ENCODE measurements at places on chromosomes 1 and 21.

GRCh38 chr1:1391225-1391624 is 7.9 kb downstream of the CCNL2 start:
- DNase-seq: no peak

GRCh38 chr1:208059409-208060001 is 148.6 kb upstream of the CD34 start:
- no peak for DNase-seq

DNA sequence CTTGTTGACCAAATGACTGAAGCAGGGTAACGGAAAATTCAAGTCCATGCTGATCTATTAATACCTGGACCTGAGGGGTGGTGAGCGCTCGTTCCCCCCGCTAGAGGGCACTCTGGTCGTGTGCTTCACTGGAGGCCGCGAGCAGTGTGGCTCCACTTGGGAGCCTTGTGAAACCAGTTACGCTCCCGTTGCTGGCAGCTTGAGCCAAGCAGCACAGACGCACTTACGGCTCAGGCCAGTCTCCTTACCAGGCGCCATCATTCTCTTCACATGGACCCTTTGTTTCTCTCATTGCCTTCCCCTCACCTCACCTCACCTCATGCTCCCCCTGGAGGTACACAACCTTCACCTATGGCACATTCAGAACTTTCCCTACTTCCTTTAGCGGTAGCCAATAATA is 49.7 kb upstream of the TSPAN2 start:
- peak; percentile 39 for DNase-seq

DNA sequence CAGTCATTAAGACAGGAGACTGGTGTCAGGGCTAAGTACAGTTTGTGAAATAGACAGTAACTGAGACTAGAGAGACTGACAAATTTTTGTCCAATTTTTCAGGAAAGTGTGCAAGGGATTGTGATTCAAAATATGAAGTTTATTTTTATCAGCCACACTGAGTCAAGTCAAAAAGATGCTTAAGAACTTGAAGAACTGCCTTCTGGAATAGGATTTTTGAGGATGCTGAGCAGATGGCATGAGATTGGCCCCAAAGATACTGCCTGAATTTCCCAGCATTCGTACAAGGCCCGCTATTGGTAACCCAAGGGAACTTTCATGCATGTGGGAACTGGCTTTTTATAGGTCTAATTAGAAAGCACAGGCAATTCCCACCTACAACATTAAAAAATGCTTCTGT is 610.0 kb downstream of the LMO4 start:
- no peak for DNase-seq

DNA sequence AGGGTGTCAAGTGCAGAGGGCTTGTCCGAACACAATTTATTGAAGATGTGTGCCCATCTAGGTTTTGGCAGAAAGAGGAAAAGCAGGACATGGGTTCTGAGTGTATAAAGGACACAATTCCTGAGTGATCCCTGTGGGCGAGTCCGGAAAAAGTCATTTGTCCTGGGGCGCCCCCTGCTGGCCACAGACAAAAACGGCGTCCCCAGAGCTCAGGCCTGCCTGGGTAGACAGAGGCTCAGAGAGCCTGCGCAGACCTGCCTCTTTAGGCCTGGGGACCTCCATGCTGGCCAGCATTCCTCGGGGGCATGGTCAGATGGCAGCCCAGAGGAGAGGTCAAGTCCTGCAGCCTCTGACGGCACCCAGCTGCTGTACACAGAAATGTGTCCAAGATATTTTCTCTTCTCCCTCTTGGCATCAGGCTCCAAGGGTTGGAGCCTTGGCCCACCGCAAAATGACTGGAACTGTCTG is 65.5 kb upstream of the LRP8 start:
- DNase-seq: peak; percentile 60

DNA sequence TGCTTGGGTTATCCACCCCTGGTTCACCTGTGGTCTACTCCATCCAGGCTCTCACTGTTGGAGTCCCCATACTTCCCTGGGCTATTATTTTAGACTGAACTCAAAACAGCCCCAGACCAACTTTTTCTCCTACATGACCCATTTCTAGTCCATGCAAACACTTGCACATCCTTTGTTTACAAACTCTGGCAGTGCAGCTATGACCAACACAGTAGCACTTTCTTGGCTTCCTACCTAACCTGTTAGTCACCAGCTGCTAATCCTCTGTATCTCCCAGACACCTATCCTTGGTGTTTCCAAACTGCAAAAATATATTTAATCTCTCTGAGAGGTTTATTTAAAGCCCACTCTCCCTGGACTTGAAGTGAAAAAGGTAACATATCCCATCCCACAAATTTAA is 90.8 kb downstream of the DDAH1 start:
- no peak for DNase-seq

GRCh38 chr21:33069994-33070743 is at the start of gene OLIG1:
Gene OLIG1, plus strand, starts transcription at chr21:33070141. Its CDS starts 106 bp downstream, at chr21:33070247.
- DNase-seq: no peak

DNA sequence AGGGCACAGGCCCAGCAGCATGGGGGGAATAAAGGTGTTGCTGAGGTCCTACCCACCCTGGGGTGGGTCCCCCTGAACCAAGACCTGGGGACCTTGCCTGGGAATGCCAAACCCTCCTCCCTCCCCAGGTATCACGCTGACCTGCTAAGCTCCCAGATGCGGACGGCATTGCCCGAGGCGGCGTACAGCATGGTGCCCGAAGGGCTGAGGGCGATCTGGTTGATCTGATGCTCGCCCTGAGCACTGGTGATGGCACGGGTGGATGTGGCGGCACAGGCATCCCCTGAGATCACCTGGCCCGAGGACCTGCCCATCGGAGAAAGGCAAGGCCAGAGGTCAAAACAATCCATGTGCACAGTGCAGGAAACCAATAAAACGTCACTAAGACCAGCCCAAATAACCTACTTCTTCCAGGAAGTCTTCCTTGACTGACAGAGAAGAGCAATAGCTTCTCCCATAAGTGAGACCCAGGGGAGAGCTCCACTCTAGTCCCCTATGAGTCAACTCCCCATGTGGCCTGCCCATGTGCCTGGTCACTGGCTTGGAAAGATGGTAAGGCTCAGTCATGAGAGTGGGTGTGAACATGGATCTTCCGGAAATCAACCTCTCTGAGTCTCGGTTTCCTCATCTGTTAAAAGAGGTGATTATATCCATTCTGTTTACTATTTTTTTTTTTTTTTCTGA is 46.3 kb downstream of the KIF21B start:
- no peak for DNase-seq

DNA sequence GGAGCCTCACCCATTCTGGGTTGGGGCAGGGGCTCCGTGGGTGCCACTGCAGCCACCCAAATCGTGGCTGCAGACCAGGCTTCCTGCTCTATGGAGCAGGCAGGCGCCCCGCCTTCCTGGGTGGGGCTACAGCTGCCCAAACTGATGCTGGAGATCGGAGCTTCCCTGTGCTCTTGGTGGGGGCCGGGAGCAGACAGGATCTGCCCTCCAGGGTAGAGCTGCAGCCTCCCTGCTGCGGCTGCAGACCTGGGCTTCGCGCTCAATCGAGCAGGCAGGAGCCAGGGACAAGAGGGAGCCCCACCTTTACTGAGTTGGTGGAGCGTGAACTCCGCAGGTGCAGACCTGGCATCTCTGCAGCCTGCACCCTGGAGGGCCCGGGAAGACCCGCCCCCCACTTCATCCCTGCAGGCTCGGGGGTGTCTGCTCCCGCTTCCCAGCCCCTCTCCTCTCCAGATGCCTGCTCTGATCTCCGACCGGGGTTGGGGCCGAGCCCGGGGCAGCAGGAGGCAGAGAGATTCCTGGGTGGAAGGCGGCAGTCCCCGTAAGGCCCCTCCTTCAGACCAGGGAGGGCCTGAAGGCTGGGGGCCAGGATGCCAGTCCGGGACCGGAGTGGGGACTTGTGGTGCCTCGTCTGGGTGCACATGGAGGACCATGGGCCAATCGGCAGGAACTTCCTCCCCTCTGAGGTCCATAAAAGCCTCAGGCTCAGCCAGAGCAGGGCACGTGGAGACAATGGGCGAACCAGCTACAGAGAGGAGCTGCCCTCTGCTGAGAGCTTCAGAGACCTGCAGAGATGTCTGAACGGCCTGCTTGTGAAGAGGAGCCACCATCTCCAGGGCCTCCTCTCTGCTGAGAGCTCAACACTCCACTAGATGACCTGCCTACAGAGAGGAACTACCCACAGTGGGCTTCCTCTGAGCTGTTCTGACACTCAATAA is 359.3 kb downstream of the SMYD3 start:
- no peak for DNase-seq

DNA sequence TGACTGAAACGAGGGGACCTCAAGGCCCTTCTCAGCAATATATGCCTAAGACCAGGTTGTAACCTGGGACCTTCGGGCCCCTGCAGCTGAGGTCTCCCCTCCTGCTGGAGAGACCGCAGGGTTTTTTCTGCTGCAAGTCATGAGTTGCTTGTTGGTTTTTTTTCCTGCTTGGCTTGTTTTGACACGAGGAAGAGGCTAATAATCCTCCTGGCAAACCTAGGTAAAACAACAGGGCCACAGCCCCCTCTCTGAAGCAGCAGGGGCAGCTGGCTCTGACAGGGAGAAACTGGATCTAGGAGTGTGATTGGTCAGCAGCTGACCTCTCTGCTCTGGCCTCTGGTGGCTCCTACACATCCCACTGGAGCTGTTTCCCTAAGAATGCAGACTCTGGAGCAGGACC is 69.0 kb downstream of the CD34 start:
- DNase-seq: no peak

DNA sequence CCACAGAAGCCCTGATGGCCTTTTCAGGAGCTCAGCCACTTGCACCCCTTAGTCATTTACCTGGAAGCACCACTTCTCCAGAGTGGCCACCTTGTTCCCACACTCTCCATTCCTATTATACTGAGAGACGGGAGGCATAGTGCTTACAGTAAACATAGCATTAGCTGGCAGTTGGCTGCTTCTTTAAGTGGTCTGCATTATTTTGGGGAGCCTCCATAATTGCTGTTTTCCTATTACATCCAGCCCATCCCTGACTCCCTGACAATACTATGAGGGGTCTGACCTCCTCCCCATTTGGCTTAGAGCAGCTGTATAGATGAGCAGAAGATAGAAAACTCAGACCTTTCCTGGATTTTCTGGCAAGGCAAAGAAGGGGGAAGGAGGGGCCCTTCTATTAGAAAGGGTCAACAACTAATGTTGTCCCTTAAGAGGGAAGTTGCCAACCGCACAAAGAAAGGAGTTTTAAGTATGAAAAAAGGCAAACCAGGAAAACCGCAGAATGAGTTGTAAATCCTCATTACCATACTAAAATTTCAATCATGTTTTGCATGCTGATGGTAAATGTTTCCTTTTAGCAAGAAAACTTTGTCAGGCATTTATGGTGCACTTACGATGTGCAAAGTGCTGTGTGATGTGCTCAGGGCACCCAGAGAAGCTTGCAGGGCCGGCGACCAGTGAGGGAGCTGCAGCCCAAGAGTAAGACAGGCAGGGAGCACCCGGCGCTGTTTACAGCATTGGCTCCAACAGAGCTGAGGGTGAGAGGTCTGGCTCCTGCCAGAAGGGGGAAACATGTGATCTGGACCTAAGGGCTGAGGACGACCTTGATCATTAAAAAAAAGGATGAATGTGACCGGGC is 167.3 kb downstream of the ZZZ3 start:
- no peak for DNase-seq

DNA sequence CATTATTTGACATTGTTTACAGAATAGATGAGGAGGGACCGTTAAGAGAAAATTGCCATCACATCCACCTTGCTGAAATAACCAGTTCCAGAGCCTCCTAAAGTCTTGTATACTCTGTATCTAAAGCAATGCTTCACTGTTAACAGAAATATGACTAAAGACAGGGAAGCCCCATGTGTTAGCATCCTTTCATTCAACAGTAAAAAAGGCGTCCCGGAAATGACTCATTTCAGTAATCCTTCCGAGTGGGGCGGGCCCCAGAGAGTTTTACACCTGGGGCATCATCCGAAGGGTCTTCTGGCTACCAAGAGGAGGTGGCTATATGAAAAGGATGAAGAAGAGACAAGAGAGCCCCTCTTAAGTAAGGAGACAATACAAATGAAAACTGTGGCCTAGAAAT is 227.2 kb downstream of the SLC45A1 start:
- DNase-seq: no peak

DNA sequence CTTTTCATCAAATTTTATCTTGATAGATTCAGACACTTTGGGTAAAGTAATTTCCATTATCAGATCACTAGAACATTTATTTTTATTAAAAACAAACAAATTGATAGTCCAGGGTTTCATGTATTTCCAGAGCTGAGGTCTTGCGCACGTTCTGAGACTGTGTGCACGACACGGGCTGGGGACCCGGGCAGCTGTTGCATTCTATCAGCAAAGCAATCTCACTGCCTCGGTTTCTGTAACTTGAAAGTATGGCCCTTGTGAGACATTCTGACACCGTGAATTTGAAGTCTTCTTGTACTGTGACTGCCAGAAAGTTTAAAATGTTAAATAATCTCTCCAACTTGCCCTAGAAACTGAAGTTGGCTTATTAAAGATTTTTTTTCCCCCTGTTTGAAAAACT is 746.9 kb upstream of the ADGRL2 start:
- DNase-seq: no peak

- DNase-seq: no peak
These were observed 96.0 kb downstream of the PGBD5 start for GRCh38 chr1:230330157-230330556.

GRCh38 chr1:114482585-114482984 is 28.4 kb downstream of the TRIM33 start:
- no peak for DNase-seq

- DNase-seq: no peak
These were observed 21.9 kb upstream of the NEK2 start for GRCh38 chr1:211697356-211697755.

DNA sequence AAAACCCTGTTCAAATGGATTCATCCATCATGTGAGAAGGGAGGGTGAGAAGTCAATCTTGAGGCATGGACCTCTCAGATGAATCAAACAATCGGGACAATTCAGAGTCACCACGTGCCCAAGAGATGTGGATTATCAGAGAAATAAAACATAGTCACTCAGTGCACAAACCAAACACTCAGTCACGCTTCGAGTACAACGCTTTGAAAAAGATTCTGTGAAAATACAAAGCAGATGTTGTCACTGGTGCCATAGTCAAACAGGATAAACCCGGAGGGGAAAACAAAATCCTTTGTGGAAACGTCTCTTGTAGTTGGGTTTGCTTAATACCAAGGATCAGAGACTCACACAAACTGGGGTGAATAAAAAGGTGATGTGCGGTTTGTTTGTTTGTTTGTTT is 188.4 kb downstream of the RRAGC start:
- DNase-seq: no peak

- no peak for DNase-seq
These were observed 26.8 kb downstream of the SZRD1 start for GRCh38 chr1:16393570-16394521.

Data from activated gamma-delta T cell treated with anti-CD3 and anti-CD28 coated beads, Interleukin-2, amount 50 U/mL, for 16 hours (primary cell).